ENCODE measurements at places on chromosomes 2 and 18.

DNA sequence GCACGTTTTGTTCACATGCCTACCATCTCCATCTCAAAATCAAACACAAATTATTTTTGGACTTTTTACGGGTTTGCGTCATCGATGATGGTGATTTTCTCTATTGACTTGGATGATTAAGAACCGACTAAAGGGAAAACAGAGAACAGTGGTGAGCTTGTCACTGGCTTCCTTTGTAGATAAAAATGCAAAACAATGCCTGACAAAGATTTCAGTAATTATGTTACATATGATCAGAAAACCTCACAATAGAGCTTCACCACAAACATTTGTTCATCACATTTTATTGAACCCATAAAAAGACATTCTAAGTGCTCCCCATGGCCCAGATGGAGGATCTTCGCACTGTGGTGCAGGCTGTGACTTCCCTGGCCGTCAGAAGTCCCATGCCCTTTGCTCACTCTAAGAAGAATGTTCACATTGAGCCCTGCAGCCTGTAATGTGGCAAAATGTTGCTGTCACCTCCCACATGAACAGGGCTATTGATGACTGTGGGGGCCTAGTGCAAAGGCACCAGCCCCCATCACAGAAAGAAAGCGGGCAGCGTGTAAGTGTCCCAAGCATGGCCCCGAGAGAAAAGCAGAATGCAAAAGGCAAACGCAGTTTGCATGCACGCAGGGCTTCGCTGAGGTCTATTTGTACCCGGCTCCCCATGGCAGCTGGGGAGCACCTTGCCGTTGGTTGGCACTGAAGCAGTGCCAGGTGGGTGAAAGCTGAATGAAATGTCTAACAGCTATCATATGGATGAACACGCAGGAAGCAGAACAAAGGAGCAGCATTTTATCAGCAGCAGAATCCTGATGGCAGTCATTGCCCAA is 60.6 kb downstream of the BCL2 start:
- peak; percentile 76 for DNase-seq

GRCh38 chr2:234309431-234309830 is 187.4 kb downstream of the ARL4C start:
- no peak for DNase-seq

GRCh38 chr2:146246736-146247523 is 1597.9 kb upstream of the ACVR2A start:
- no peak for DNase-seq

GRCh38 chr2:241065355-241065803 is 36.7 kb downstream of the MTERF4 start:
- no peak for DNase-seq

DNA sequence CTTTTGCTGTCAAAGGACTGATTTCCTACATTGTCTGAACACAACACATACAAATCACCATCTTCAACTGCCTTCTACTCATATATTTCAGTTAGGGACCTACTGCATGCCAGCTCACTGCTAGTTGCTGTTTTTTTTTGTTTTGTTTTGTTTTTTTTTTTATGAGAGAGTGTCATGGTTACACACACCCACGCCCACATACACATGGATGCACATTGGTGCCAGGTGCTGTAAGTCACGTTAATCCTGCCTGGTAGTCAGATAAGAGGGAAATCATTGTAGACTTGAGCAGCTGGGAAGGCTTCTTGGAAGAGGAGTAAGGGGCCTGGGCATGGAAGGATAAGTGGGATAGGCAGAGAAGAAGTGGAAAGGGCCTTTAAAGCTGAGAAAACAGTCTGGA is 209.9 kb downstream of the TDRD15 start:
- no peak for DNase-seq

GRCh38 chr2:117481608-117482007 is 332.9 kb upstream of the DDX18 start:
- DNase-seq, result no peak

GRCh38 chr18:32335228-32335627 is 135.5 kb downstream of the GAREM1 start:
- no peak for DNase-seq

- DNase-seq, result no peak
Measured at GRCh38 chr2:99520813-99521212, 31.0 kb upstream of the REV1 start.

DNA sequence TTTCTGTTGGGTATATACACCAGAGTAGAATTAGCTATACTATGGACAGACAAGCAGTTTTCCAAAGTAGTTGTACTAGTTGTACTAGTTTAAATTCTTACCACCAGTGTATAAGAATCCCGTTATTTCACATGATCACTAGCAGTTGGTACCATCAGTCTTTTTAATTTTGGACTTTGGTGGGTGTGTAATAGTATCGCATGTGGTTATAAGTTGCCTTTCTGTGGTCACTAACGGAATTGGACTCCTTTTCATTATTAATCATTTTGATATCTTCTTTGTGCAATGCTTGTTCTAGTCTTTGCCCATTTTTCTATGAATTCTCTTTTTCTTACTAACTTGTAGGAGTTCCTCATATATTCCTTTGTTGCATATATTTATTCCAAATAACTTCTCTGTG is 89.8 kb downstream of the ASXL2 start:
- DNase-seq, result no peak

DNA sequence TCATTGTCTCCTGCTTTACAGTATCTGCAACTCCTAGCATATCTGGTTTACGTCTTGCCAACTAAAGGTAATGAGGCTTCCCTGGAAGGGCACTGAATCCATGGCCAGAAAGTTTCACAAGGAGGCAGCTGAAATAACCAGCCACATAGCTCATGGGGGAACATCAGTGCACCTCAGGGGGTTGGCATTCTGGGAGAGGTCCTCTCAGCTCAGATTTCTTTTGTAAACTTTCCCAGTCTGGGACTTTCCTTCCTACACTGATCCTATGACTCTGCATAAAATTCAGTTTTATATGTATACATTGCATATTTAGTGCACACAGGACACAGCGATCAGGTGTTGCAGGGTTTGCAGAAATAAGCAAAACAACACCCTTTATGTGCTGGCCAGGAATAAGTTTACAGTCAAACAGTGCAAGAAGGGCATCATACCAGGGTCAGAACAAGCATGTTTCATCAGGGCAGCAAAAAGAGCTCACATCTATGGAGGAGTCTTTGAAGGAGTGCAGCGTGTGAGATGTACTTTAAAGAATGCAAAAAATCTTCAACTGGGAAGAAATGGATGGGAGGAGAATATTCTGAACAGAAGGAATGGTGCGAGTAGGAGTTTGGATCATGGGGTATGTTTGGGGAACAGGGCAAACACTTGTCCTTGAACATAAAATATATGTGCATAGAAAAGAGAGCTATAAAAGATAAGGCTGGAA is 240.6 kb upstream of the RAB12 start:
- DNase-seq, result no peak

DNA sequence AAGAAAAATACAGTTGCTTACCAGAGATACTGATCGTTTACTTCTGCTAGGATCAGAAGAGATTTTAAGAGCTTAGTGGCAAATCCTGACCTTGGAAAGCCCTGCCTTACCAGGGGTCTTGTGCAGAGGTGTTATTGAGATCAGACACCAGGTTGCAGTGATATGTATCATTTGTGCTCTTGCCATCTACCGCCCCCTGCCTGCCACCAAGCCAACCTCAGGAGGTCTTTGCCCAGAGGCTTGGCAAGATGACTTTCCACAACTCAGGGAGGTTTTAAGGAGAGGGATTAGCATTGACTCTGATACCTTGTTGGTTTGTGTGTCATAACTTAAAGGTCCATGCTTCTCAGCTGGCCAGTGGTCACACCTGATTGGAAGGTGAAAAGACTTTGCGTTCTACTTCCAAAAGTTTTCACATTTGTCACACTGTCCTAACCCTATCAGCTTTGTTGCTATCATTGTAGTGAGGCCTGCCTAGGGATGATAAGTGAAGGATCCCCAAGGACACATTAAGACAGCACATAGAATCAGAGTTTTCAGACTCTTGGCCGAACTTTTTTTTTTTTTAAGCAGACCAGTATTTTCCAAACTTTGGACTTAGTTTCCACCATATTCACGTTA is 46.2 kb upstream of the MGAT5 start:
- DNase-seq, result no peak

DNA sequence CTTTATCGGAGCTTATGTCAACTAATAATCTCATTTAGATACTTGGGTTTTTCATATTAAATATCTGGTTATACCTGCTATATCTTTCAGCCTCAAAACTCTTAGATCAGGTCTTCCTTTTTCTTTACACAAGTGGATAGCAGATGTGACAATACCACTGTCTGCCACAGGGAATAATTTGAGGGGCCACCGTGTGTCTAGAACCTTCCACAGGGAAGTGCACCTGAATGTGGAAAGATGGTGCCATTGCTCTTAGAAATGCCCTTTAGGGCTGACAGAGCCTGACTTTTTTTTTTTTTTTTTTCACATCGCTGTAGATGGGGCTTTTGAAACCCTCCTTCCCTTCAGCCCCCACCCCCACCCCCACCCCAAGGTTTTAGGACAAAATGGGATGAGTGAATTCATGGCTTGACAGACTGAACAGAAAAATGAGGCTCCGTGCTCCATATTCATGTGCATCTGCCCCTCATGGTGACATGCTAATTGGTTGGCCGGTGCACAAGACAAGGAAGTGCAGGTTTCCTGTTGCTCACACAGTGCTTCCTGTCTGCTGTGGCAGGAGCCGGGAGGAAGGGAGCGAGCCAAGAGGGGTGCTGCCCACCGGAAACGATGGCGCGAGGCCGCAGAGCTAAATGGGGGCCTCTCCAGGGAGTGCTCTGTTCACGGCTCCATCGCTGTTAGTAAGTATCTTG is 246.0 kb downstream of the LDLRAD4 start:
- DNase-seq, result no peak

DNA sequence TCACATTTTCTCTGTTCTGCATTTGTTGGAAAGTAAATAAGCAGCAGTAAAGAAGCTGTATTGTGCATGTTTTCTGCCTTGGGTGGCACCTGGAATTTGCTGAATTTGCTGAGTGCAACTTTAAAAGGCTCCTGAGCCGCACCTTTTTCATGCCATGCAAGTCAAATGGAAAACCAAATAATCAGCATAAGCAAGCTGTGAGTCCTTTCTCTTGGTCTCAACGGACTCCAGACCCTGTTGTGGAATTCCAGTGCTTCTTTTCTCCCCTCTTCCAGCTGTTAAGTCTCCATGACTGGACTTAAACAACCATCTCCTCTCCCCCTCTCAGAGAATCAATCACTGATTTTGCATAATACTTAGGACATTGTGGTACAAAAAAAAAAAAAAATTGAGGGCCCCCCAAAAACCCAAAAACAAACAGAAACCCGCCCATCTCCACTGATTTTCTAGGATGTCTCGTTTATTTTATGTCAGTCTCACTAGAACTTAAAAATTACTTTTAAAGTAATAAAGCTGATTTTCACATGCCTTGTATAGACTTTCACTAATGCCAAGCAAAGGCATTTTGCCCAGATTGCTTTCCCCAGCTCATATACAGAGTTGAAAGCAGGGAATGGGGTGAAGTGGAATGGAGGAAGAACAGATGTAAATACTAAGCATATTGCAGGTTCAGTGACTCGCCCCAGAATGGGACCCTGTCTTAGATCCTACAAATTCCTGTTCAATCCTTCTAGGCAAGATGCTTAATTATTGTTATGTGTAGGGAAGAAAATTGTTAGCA is 5.1 kb upstream of the CETN1 start:
- no peak for DNase-seq

Measured in NCI-H2107 (cell line).